CD4-positive, alpha-beta memory T cell (primary cell): ENCODE measurements at places on chromosomes 12 and 14.

DNA sequence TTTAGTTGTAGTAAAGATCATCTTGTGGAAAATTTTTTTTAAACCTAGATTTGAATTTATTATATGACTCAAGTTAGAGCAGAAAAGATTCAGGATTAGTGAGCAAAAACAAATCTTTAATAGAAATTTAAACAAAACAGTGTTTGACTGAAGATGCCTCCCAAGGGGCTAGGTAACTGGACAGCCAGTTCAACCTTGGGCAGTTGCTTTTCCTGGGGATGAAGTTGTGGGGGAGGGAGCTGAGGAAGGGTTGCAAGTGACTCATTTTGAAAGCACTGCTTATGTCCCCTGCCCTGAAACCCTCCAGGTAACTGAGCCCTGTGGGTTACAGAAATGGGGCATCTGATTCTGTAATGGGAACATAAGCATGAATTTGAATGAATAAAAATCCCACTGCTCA is 13.1 kb downstream of the CFAP54 start:
- no peak for DNase-seq

DNA sequence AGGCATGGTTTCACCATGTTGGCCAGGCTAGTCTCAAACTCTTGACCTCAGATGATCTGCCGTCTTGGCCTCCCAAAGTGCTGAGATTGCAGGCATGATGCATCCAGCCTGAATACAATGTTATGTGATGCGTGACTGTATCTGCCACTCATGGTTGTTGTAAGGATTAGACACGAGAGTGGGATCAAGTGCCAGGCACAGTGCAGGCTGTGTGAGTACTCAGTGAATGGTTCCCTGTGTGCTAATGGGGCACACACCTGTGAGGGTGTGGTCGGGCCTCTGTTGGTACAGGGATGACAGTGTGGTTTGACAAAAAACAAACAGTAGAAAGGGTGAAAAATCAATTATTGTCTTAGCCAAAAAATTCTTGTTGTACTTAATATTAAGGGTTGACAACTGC is 61.8 kb downstream of the TECPR2 start:
- no peak for DNase-seq

- DNase-seq = no peak
Measured at GRCh38 chr14:38290601-38291188, 34.8 kb upstream of the CLEC14A start.

- DNase-seq = no peak
Measured at GRCh38 chr14:27721760-27722159, 1044.8 kb upstream of the FOXG1 start.

GRCh38 chr14:77979666-77980351 is 179.9 kb downstream of the ADCK1 start:
- DNase-seq = no peak

DNA sequence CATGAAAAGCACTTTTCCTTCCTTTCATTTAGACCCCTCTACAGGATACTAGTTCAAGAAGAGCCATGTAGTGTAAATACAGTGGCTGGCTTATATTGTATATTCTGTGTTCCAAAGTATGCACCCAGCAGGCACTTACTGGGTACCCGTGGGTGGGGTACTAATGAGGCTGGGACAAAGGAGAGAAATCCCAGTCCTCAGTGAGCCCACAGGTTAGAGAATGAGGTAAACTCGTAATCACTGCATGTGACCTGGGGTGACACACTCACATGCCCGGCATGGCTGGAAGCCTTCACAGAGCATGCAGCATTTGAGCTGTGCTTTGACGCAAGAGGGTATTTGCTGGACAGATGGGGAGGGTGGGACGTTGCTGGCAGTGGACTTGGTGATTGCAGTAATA is 17.1 kb downstream of the SLC24A4 start:
- no peak for DNase-seq
